ENCODE measurements at places on chromosomes 12 and 14.

DNA sequence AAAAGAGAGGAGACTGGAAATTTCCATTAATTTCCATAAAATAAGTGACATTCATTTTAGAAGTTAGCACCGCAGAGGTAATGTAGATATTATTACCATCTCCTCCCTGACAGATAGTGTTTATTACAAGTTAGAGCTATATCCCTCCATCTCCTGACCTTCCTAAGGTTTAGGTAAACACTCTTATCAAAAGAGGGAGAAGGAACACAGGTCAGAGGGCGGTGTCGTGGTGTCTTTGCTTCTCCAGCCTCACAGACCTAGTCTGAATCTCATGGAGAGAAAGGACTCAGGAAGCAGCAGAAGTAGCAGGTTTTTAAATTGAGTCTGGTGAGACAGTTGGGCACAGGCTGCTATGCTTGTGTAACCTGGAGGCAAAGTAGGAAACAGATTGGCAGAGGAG lies 11.5 kb upstream of the POC1B start:
- no peak for DNase-seq

DNA sequence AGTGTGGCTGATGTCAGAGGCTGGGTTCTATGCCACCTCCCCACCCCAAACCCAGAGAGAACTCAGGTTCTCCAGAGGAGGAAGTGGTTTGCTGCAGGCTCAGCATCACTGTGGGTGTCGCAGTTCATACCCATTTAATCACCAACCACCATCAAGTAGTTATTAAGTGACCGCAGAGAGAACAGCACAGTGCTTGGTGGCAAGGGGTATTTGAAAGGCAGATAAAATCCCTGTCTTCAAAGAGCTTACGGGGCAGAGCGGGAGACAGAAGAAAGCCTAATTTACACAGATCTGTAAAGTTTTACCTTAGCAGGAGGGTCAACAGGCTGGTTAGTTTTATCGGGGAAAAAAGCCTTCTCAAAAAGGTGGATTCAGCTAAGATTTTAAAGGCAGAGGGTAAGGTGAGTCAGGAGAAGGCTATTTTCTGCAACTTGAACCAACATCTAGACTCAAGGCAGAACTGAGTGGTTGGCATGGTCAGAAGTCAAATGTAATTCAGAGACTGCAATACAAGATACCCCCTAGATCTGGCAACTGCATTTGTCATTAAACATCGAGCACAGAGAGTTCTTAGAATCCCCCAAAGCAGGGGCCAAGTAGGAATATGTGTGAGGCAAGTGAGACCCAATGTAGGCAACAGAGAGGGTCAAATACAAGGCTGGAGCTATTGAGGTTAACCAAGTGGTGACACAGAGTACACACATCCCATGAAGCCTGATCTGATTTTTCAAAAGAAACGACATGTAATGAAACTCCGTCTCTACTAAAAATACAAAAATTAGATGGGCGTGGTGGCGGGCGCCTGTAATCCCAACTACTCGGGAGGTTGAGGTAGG lies 13.2 kb downstream of the PXN start:
- DNase-seq: no peak

- DNase-seq: no peak
These were observed 292.4 kb downstream of the SYT1 start for GRCh38 chr12:79156846-79157463.

GRCh38 chr12:7642287-7642686 lies 23.4 kb downstream of the APOBEC1 start:
- no peak for DNase-seq

DNA sequence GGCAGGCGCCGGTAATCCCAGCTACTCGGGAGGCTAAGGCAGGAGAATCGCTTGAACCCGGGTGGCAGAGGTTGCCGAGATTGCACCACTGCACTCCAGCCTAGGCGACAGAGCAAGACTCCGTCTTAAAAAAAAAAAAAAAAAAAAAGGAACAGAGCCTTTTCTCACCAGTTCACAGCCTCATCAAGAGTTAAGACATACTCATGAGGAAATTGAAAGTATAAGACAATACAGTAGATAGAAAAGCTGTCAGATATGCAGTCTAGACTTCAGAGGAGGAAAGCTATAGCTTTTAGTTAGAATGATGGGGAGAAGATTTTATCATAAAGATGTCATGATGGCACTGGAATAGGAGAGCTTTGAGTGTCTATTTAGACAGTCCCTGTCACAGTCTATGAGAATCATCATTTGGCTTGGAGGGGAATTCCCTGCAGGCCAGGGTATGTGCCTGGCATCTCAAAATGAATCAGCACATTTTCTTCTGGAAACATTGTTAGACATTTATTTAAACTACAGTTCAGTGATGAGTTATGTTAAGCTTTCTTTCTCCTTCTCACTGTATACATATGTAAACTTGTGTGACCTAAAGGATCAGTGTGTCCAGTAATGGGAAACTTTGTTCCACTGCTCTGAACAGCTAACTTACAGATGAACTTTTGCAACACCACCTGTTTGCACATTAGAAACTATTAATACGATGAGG lies 2.9 kb upstream of the RAB35 start:
- no peak for DNase-seq

DNA sequence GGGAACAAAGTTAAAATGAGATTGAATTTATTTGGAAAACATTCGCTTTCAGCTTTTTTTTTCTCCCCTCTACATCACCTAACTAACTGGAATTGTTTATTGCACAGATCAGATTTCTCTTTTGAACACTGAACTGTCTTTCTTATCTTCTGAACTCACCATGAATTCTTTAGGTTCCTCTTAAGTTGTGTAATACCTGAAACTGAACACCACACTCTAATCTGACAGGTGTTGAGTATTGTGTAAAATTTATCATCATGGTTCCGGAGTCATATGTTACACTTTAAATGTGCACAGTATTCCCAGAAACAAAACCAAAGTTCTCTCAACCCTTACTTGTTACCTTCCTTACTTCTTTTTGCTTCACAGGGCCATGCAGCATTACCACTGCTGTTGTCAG lies 66.8 kb downstream of the TGFB3 start:
- no peak for DNase-seq

GRCh38 chr12:89494411-89495231 lies 30.0 kb downstream of the GALNT4 start:
- no peak for DNase-seq

DNA sequence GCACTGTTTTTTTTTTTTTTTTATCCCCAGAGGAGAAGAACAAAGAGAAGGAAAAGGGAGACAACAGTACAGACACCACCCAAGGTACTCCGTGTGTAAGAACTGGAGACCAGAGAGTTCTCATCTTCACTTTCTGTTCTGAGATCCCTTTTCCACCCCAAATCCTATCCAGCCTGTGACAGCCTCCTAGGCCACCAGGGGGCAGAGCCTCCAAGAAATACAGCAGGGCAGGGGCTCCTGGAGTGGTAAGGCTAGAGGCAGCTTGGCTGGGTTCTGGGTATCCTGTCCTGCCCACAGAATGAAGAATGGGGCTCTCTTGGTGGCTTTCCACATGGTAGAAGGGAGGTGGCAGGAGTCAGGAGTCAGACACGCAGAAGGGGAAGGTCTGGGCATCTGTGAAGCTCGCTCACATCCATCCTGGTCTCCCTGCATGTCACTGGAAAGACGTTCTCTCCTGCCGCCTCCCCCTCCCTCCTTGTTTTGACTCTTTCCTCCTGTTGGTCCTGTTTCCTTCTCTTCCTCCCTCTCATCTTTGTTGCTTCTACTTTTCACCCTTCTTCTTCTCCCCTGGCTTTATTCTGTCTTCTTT lies 12.0 kb downstream of the CLSTN3 start:
- DNase-seq: no peak

DNA sequence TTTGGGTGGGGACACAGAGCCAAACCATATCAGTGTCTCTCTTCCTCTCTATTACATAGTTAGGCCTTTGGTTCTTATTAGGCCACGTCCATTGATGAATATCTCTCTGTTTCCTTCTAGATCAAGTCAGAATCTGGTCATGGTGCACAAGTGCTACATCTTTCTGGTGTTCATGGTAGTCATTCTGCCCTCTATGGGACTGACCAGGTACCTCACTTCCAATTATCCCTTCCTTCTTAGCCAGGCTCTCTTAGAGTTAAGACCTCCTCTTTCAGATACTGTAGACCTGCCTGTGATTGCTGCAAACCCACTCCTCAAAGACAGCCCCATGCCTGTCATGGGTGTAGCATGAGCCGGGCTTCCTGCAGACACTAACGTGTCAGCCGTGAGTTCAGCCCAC lies 25.2 kb downstream of the NGB start:
- no peak for DNase-seq

DNA sequence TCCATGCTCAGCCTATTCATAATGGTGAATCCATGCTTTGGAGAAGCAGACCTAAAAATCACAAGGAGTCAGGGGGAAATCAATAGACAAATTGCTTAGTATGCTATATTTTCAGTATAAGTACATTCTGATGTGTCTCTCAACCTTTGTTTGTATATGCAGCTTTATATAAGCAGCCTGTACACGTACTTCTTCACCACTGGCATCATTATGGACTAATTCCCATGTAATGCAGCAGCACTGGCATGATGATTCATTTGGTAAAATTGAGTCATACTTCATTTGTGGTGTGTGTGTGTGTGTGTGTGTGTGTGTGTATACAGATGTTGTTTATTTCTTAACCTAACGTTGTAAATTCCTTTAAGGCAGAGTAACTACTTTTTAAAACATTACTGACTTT lies 10.9 kb downstream of the DCP1B start:
- DNase-seq: no peak

- DNase-seq: peak; percentile 50
These were observed 114.2 kb upstream of the ARID2 start for GRCh38 chr12:45615268-45615667.

GRCh38 chr14:54673193-54674045 lies 106.5 kb downstream of the SAMD4A start:
- no peak for DNase-seq

DNA sequence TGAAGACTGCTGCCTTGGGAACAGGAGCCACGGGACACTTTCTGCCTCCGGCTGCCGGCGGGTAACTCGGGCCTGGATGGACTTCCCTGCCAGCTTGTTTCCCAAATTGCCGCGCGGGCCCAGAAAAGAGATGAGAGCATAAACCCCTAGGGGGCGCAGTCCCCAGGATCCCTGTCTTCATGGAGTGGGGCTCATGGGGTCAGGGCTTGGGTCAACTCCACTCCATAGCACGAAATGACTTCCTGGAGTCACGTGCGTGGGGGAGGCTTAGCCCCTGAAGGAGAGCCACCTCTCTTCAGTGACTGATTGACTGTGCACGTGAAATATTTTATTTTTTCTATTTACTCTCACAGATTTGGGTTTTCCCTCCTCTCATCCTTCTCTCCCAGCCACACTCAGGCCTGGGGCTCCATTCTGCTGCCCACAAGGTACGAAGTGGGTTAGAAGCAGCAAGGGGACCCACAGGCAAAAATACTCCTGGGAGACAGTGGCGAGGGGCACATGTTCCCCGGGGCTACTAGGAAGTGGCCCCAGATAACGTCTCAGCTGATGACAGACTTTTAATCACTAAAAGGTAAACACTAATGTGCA lies 10.0 kb downstream of the PGF start:
- DNase-seq: no peak

GRCh38 chr12:109463756-109464155 lies 13.3 kb downstream of the KCTD10 start:
- DNase-seq: no peak

DNA sequence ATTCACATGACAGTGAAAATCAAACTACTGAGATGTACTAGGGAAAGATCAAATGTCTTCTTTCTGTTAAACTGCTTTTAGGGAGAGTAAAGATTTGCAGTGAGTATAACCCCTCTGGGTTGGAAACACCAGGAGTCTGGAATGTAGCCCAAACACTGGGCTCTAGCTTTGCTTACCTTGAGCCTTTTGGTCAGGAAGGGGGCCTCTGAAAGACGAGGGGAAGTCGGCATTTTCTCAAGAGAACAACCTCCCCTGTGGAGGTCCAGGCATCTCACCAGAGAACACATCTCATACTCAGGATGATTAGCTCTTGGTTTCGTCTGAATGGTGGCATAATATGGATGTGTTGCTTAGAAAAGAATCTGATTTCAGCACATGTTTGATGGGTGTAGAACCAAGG lies 169.0 kb downstream of the ZFP36L1 start:
- DNase-seq: no peak

DNA sequence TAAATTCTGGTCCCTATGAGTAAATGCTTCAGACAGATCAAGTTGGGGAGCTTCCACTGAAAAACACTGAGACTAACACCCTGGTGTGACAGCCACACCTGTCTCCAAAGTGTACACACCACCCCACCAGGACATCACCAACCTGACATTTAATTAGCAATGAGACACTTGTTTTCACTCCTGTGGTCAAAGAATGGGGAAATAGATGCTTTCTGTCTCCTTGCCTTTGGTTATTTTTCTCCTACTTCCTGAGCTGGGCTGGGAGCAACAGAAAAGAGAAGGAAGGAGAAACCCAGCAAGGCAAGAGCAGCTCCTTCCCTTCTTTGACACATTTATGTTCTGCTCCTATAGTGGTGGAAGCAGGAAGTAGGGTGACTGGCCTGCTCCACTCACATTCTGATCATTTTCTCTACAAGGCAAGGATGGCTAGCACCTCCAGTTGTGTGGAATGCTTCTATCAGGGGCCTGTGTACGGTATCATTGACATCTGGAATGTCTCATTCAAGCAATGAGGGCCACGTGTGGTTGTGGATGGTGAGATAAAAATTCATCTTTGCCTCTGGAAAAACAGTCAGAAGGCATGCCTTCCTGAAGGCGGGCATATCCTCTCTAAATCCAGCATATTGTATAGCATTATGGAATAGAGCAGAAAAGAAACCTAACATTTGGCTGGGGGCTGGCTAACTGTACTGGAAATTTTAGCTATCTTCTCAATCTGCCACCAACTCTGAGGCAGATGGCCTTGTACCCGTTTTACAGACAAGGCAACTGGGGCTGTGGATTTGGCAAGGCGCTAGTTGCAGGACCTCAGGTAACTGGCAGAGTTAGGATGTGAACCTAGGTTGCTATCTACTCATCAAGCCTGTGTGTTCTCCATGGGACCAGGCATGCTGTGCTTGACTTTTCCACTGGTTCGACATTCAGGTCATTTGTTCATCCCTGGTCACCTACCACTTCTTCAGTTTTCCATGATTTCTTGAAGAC lies 24.8 kb upstream of the LGALS3 start:
- no peak for DNase-seq

DNA sequence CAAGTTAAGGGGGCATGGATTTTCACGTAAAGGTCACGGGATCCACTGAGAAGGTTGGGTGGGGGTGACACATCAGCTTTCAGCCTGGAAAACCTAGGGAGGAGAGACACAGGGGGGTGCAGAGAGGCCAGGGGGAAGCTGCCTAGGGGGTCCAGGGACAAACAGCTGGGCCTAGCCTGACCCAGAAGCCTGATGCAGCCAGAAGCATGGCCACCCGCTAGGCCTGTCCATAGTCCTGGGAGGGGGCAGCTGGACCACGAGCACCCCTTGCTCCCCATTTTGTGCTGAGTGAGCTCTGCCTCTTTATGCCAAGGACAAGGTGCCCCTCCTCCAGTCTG lies 322.7 kb upstream of the RTL1 start:
- DNase-seq: no peak

DNA sequence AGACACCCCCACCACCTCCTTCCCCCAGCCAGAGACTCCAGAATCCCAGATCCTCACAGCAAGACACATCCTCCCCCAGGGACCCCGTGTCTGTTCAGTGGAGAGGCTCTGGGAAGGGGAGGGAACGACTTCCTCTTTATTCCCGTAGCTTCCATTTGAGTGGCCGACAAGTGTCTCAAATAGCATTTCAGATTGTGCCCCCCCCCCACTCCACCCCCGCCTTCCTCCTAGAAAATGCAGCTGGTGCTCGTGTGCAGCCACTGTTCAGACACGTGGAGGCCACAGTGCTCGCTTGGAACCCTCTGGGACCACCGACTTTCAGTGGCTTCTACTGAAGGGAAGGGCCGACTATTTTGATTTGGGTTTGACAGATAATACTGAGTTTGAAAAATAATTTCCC lies 14.3 kb downstream of the PPP2R5C start:
- DNase-seq: peak; percentile 24
